NT2/D1 (cell line): ENCODE measurements at places on chromosomes 11 and 22.

GRCh38 chr11:61534025-61534932 is 25.7 kb downstream of the LRRC10B start:
- DNase-seq, result no peak

GRCh38 chr11:30816959-30817880 is 231.1 kb upstream of the MPPED2 start:
- DNase-seq, result no peak

- DNase-seq, result no peak
These were observed 43.4 kb upstream of the MN1 start for GRCh38 chr22:27844656-27845591.

DNA sequence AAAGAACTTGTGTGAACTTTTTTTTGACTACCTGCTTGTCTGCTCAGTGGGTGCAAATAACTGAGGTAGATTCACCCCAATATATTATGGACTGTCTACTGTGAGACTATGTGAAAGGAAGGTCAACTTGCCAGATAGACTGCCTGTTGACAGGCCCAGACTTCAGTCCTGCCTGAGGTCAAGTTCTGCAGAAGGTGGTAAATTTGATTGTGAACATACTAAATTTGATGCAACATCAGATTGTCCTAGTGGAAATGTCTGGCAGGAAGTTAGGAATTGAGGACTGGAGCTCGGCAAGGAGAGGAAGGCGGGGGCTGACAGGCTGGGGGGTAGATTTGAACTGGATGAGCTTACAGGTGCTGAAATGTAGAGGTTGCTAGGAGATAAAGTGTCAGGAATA is 140.7 kb downstream of the TTC28 start:
- DNase-seq, result no peak

DNA sequence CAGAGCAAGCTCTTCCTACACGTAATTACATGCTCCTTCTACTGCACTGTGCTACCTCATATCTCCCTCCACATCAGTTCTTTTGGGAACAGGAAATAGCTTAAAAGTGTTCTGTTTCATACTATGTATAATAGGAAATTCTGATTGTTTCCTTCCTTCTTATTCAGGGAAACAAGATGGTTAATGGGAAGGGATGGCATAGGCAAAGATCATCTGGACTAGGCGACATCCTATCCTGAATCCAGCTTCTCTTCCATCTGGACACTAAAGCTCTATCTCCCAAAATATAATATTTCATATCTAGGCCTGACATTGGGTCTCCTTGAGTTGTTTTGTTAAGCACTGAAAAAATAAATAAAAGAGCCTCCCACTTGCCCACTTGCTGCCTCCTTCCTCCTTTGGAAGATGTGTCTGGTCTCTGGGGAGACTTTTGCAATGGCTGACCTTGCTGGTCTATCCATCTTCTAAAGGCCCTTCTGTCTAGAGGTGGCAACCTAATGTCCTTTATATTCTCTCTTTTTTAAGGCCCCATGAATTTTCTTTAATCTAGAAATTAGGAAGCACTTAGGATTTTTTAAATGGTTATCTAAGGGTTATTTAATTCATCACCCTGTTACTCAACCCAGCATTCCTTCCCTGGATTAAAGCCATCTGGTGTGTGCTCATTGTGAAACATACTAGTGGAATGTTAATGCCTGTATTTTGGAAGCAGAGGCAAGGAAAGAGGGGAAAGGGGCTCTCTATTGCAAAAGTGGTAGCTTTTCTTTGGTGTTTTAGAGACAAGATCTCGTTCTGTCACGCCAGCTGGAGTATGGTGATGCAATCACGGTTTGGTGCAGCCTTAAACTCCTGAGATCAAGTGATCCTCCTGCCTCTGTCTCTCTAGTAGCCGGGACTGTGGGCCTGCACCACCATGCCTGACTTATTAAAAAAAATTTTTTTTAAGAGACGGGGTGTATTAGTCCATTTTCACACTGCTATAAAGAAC is 20.6 kb downstream of the CLMP start:
- DNase-seq, result no peak

- DNase-seq, result no peak
These were observed 21.0 kb upstream of the CHADL start for GRCh38 chr22:41261541-41262249.

DNA sequence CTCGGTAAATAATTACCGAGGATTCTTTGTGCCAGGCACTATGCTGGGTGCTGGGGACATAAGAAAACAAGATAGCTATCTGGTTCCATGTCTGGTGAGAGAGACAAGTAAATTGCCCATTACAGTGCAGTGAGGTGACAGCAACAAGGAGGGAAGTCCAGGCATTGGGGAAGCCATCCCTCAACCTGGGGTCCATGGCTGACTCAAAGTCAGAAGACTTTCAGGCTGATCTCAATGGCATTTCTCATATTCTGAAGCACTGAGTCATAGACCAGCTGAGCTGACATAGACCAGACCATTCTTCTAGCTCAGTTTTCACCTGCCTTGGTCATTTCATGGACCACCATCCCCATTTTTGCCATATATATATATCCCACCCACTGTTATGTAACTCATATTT is 158.8 kb downstream of the TTC17 start:
- no peak for DNase-seq

DNA sequence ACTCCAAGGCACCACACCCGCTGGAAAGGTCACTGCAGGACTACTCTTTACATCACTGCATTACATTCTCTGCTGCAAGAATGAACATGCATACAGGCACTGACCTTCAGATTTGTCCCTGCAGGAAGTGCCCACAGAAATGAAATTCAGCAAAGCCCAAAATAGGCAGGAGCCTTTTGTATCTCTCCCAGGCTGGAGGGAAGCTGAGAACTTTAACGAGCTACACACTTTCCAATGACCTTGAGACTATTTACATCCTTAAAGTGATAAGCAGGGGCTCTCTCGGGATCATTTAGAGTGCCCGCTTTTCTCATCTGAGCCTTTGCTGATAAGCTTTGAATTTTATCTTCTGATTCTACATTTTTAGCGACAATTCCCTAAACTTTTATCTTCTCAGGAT is 12.5 kb downstream of the FEZ1 start:
- DNase-seq, result no peak

GRCh38 chr11:36501236-36501635 is 8.8 kb downstream of the TRAF6 start:
- no peak for DNase-seq
